ENCODE measurements at places on chromosomes 5 and 9. TPM values are rescaled to one million over a fixed set of nuclear protein-coding genes. Genes with fewer than 3 reads are reported as not detected.

- no peaks in the 10 kb centered on the region for H3K36me3 ChIP-seq
- no peak for DNase-seq
- peaks cover 23% of the 10 kb centered on the region for H3K4me1 ChIP-seq
- peak overlapping the region; percentile 42 for H3K4me3 ChIP-seq
Observed at GRCh38 chr5:92641031-92641962, 939.7 kb downstream of the NR2F1-AS1 start.

DNA sequence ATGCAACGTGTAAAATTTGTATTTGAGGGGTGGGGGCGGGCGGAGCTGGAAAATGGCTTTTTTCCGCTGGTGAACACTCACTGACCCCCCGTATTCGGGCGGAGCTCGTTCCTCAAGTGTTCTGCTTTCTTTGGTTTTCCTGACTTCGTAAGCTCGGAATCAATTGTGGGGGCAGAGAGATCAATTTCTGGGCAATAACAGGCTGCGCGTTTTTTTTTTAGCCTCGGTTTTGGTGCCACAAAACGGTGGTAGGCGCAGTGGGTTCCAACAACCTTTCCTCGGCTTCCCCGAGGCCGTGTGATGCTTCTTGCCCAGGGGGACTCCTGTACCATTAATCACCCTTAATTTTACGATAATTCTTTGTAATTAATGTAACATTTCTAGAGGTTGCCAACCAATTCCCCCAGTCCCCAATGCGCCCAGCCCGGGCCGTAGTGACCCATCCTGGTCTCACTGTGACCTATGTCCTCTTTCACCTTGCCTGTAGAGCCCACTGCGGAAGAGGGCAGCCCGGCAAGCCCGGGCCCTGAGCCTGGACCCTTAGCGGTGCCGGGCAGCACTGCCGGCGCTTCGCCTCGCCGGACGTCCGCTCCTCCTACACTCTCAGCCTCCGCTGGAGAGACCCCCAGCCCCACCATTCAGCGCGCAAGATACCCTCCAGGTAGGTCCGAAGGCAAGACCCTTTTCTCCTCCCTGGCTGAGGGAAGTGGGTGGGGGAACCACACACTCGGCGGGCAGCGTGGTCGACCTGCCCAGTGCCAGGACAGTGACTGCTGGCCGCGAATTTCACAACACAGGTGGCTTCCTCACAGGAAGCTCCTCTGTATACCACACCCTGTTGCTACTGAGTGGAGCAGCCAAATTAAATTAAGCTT is 3.7 kb downstream of the NR4A3 start:
- peaks cover 76% of the 10 kb centered on the region for H3K27me3 ChIP-seq
- no peak for DNase-seq
- peaks cover 23% of the 10 kb centered on the region for H3K4me1 ChIP-seq
- peak overlapping the region; percentile 85 for H3K27ac ChIP-seq
- peaks cover 7% of the 10 kb centered on the region for H3K36me3 ChIP-seq

DNA sequence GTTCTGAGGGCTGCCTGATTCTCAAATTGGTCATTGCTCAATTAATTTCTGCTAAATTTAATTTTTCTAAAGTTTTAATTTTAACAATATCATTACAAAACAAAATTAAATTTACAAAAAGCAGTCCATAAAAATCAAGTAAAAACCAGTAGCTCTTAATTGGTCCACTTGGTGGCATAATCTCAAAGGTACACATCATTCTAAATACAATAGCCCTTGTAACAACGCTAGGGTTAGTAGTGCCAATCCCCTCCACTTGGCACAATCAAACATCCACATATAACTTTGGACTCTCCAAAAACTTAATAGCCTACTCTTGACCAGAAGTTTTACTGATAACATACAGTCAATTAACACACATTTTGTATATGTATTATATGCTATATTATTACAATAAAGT is 1.9 kb upstream of the NDUFB6 start:
- H3K27me3 ChIP-seq: peaks cover 11% of the 10 kb centered on the region
- DNase-seq: no peak
- H3K4me1 ChIP-seq: peaks cover 11% of the 10 kb centered on the region
- peaks cover 1% of the 10 kb centered on the region for H3K36me3 ChIP-seq
- no peak overlapping the region for H3K4me3 ChIP-seq
- H3K27ac ChIP-seq: no peak overlapping the region

DNA sequence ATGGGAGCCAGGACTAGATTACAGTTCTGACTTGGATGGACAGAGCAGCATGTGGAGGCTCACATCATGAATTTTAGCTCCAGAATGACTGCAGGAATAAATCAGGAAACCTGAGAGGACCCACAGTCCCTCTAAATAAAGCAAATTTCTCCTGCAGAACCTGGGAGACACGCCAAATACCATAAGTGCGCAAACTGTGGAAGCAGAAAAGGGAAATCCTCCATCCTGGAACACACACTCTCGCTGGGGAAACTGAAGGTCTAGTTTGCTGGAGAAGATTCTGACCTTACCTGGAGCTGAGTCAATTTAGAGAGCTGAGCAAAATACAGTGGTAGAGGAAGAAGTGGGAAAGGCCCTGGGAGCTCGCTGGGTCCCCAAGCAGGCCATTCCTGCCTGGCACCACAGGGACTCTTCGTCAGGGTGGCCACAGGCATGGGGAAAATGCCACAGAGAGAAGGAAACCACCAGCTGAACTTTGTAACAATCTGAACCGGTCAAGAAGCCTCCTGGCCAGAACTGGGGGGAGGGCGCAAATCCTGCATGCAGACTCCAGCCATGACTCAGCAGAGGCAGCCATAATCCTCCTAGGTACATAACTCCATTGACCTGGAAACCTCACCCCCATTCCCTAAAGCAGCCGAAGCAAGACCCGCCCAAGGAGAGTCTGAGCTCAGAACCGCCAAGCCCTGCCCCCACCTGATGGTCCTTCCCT is 390.9 kb downstream of the LRRC70 start:
- no peaks in the 10 kb centered on the region for H3K4me1 ChIP-seq
- H3K27me3 ChIP-seq: no peaks in the 10 kb centered on the region
- DNase-seq: no peak
- peaks cover 3% of the 10 kb centered on the region for H3K36me3 ChIP-seq
- no peak overlapping the region for H3K4me3 ChIP-seq

- H3K27ac ChIP-seq: no peak overlapping the region
- no peak for DNase-seq
- no peak overlapping the region for H3K4me3 ChIP-seq
- H3K36me3 ChIP-seq: no peaks in the 10 kb centered on the region
- H3K4me1 ChIP-seq: peaks cover 8% of the 10 kb centered on the region
Observed at GRCh38 chr5:78716206-78716605, 67.6 kb upstream of the LHFPL2 start.

FRRS1L gene
- 4.9 TPM for total RNA-seq

- H3K27ac ChIP-seq: no peak overlapping the region
- no peaks in the 10 kb centered on the region for H3K36me3 ChIP-seq
- H3K4me1 ChIP-seq: peaks cover 10% of the 10 kb centered on the region
- no peak overlapping the region for H3K4me3 ChIP-seq
- DNase-seq: no peak
Observed at GRCh38 chr5:170355601-170356098, 33.5 kb downstream of the KCNMB1 start.

DNA sequence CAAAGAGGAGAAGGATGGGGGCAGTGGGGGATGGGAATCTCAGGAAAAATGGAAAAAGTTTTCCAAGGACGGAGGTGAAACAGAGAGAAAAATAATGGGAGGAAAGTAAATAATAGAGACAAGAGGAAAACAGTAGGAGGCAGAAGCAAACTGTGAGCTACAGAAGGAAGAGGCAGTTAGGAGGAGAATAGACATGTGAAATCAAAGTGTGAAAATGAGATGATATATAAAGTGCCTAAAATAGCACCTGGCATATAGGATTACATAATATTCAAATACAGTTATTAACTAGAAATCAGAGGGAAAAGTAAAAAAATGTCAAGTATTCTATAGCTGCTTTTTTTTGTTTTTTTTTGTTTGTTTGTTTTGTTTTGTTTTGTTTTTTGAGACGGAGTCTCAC is 44.0 kb upstream of the PLIN2 start:
- DNase-seq: no peak
- no peaks in the 10 kb centered on the region for H3K36me3 ChIP-seq
- no peak overlapping the region for H3K4me3 ChIP-seq
- no peaks in the 10 kb centered on the region for H3K27me3 ChIP-seq
- H3K4me1 ChIP-seq: peaks cover 11% of the 10 kb centered on the region

PCDHAC1 gene
- total RNA-seq: 7.7 TPM

FAM219A gene
- 17.5 TPM for total RNA-seq

RLN2 gene
- total RNA-seq: 4.0 TPM

DNA sequence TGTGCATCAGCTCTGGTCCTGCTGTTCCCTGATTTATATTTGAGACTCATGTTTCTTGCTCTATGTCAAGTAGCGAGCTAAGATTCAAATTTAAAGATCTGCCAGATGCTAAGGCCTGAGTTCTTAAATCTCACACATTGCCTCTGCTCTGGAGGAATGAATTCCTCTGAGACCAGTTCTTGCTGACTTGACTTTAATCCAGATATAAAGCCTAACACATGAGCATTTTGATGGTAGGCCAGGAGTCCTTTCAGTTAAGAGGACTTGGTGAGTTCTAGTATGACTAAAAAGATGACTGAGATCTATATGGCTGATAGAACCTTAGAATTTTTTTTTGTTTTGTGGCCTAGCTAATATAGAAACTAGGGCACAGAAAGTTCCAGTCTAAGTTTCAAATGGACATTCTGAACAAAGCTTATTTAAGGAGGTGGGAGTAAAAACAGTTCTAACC is 1.3 kb upstream of the INIP start:
- H3K27ac ChIP-seq: no peak overlapping the region
- no peaks in the 10 kb centered on the region for H3K36me3 ChIP-seq
- no peaks in the 10 kb centered on the region for H3K27me3 ChIP-seq
- H3K4me1 ChIP-seq: peaks cover 6% of the 10 kb centered on the region
- peak overlapping the region; percentile 64 for H3K4me3 ChIP-seq

GRCh38 chr9:125099816-125100215 is 43.5 kb downstream of the SCAI start:
- H3K36me3 ChIP-seq: peaks cover 12% of the 10 kb centered on the region
- no peaks in the 10 kb centered on the region for H3K4me1 ChIP-seq
- H3K27ac ChIP-seq: no peak overlapping the region
- no peak overlapping the region for H3K4me3 ChIP-seq
- no peak for DNase-seq

GRCh38 chr9:4138781-4139180 is 161.1 kb downstream of the GLIS3 start:
- H3K4me1 ChIP-seq: peaks cover 33% of the 10 kb centered on the region
- no peaks in the 10 kb centered on the region for H3K27me3 ChIP-seq
- DNase-seq: no peak
- peaks cover 2% of the 10 kb centered on the region for H3K36me3 ChIP-seq

- H3K4me1 ChIP-seq: peaks cover 41% of the 10 kb centered on the region
- no peaks in the 10 kb centered on the region for H3K27me3 ChIP-seq
- DNase-seq: no peak
- peak overlapping the region; percentile 57 for H3K27ac ChIP-seq
- no peak overlapping the region for H3K4me3 ChIP-seq
Observed at GRCh38 chr9:4119778-4120554, 179.9 kb downstream of the GLIS3 start.

TAF1L gene
- not detected for total RNA-seq

GRCh38 chr9:128677794-128678193 is 11.2 kb upstream of the SET start:
- no peaks in the 10 kb centered on the region for H3K27me3 ChIP-seq
- no peak overlapping the region for H3K27ac ChIP-seq
- H3K4me1 ChIP-seq: no peaks in the 10 kb centered on the region
- H3K36me3 ChIP-seq: no peaks in the 10 kb centered on the region

DNA sequence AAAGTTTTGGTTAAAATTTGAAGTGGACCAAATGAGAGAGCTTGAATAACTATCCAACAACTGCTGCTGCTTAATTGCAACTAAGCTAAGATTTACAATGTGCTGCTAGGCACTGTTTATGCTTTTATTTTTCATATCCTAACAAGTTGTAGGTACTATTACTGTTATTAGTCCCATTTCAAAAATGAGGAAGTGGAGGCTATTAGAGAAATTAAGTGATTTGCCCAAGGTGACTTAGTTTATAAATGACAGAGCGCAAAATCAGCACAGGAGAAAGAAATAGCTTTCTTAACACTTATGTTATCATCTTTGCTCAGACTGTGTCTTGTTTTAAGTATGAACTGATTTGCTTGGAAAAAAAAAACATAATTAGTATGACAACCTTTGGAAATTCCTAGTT is 23.1 kb downstream of the WDR36 start:
- H3K27ac ChIP-seq: no peak overlapping the region
- H3K27me3 ChIP-seq: no peaks in the 10 kb centered on the region
- H3K4me1 ChIP-seq: no peaks in the 10 kb centered on the region
- H3K4me3 ChIP-seq: no peak overlapping the region
- peaks cover 5% of the 10 kb centered on the region for H3K36me3 ChIP-seq

- H3K4me1 ChIP-seq: peaks cover 14% of the 10 kb centered on the region
- DNase-seq: no peak
- no peaks in the 10 kb centered on the region for H3K36me3 ChIP-seq
- H3K27ac ChIP-seq: no peak overlapping the region
- H3K4me3 ChIP-seq: no peak overlapping the region
Observed at GRCh38 chr5:66333192-66333591, 189.1 kb downstream of the SREK1 start.

BAG1 gene
- 71.5 TPM for total RNA-seq

GRCh38 chr5:139814704-139815280 is 19.2 kb downstream of the PSD2 start:
- H3K4me1 ChIP-seq: no peaks in the 10 kb centered on the region
- H3K36me3 ChIP-seq: peaks cover 2% of the 10 kb centered on the region
- H3K4me3 ChIP-seq: no peak overlapping the region
- no peak overlapping the region for H3K27ac ChIP-seq
- no peak for DNase-seq
- H3K27me3 ChIP-seq: peaks cover 55% of the 10 kb centered on the region

ST6GALNAC4 gene
- total RNA-seq: 7.7 TPM

CCIN gene
- total RNA-seq: not detected

DNA sequence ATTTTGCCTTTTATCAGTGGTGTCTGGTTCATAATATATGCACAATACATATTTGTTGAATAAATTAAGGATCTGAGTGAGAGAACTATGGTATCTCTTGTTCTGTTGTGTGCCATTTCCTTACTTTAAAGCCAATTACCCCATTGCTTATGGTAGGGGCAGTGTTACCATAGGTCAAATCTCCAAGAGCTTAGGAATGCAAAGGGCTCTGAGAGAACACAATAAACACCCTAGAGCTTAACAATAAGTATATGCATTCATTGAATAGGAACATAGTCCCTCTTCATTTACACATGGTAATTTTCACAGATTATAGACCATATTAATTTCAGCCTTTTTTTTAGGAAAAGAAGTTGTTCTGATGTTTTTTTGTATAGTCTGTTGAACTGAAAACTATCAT is 112.2 kb downstream of the MCTP1 start:
- no peaks in the 10 kb centered on the region for H3K36me3 ChIP-seq
- no peak for DNase-seq
- H3K4me1 ChIP-seq: no peaks in the 10 kb centered on the region
